HCT116 (cell line): ENCODE measurements at places on chromosomes 11 and 22.
A peak's percentile ranks its signal among the peaks of the same experiment; 100 is the strongest.

DNA sequence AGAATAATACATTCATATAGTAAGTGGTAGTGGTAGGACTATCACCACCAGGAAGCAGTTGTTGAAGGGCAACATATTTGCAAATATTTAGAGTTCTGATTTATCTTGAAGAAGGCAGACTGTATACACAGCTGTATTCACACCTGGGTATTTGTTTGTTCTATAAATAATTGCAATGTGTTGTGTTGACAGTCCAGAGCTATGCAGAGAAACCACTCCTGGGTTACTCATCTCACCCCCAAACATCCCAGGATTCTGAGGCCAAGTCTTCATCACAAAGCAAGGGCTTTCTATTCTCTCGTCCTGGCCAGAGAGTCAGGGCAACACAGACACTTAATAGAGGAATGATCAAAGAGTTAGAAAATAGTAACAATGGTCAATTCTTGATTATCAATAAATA lies 102.1 kb upstream of the FAT3 start:
- no peak for DNase-seq

DNA sequence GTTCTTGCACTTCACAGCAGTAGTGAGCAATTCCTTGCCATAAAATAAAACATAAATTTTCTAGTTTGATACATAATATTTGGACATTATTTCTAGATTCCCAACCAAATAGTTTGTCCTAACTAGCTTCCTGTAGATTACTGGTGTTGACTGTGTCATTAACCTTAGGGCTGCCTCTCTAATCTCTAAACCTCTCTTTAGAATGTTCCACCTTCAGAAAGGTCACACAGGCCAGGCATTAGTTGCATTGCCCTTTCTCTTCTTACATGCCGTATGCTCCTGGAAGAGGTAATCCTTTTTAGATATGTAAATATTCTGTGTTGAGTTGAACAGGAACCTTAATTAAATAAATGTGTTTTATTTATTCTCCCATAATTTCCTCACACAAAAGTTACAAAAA lies 904.9 kb upstream of the CNTN5 start:
- DNase-seq, result no peak

GRCh38 chr11:101446238-101446637 lies 137.6 kb downstream of the TRPC6 start:
- DNase-seq, result no peak

GRCh38 chr11:70910835-70911234 lies 341.5 kb downstream of the SHANK2 start:
- no peak for DNase-seq

DNA sequence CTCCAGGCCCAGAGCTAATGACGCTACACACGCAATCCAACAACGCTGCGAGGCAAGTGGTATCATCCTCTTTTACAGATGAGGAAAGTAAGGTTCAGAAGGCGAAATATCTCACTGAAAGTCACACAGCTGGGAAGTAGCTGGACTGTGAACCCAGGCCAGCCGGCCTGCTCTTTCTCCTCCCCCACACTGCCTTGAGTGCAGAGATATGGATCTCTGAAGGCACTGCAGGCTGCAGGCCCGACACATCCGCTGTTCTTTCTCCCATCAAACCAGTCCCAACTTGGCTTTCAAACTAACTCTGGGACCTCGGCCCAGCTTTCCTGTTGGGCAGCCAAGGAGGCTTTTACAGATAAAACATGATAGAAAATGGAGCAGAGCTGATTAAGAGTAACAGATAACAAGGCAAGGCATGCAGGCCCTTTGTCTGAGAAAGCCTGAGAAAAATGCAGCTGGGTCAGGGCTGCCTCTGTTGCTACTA lies 64.0 kb upstream of the PTPRJ start:
- DNase-seq, result no peak

DNA sequence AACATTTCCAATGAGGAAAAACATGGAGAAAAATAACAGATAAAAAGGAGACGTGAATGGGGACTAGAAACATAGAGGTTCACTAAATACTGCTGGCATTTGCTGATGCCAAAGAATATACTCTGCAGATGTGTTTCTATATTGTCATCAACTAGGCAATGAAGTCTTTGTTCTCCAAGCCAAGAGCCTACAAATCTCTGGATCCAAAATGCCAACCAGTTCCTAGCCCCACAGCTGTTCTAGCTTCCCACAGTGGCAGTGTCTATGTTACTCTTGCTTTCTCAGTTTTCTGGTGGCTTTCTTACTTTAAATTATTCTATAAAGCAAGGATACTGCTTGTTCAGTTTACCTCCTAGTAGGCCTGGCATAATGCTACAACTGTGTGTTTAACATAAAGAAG lies 977.9 kb upstream of the CCDC90B start:
- DNase-seq, result no peak

DNA sequence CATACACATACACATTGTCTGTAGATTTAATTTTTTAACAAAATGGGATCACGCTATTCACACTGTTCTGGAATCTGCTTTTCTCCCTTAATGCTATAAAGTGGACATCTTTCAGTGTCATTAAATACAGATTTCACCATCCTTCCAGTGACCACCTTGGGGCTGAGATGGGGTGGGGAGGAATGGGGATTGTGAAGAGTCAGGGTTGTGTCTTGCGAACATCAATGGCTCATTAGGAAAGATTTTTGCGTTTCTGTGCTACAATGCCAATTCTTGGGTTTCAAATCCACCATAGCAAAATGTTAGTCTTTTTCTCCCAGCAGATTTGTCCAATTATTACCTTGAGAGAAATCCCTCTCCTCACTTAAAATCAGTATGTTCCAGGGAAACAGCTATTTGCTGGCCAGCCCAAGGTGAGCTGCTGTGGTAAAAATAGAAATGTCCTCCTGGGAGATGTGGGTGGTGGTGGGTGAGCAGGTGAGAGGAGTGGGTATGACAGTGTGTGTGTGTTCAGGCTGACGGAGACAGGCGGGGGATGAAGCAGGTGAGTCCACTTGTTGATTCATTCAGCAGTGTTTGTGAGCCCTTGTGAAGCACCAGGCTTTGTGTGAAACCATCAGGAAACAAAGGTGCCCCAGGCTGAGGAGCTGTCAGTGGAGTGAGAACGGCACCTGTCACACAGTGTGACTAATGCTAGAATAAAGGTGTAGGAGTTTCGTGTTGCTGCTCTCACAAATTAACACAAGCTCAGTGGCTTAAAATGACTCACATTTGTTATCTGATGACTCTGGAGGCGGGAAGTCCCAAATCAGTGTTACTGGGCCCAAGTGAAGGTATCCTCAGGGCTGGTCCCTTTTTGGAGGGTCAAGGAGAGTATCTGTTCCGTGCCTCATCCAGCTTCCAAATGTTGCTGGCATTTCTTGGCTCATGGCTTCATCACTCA lies 1.7 kb upstream of the CBX6 start:
- DNase-seq, result no peak

DNA sequence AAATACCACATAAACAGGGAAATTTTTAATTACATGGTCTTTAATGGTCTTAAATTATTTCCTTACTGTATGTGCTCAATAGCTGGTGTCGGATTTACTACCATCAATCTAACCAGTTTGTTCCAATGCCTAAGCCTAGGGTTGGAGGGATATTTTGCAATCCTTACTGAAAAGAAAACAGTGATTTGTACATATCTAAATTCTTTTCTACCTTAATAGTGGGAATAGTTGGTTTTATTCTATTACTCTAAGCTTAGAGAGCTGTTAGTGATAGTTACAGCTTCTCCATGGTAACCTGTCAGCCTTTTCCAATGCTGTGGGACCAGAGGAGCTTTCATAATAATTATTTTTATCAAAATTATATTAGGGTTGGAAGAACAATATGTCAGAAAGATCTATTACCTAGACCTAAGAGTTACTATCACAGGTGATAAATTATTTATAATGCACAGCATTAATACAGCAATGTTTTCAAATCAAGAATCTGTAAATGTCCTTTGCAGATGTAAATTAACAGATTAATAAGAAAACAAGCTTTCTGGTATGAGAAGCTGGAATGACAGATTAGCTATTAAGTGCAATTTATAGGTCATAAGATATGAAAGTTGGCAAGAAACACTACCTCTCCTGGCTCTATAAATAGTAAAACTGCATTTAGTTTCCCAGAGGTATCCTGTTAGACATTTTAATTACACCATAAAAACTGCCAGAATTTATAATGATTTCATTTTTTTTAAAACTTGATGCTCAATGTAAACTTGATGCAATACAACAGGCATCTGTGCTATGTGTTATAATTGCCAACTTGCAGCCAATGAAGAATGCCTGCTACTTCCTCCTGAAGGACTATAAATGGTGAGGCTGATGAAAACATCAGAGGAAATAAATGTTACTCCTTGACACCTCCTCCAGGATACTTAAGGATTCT lies 262.0 kb upstream of the PITPNB start:
- DNase-seq, result no peak

DNA sequence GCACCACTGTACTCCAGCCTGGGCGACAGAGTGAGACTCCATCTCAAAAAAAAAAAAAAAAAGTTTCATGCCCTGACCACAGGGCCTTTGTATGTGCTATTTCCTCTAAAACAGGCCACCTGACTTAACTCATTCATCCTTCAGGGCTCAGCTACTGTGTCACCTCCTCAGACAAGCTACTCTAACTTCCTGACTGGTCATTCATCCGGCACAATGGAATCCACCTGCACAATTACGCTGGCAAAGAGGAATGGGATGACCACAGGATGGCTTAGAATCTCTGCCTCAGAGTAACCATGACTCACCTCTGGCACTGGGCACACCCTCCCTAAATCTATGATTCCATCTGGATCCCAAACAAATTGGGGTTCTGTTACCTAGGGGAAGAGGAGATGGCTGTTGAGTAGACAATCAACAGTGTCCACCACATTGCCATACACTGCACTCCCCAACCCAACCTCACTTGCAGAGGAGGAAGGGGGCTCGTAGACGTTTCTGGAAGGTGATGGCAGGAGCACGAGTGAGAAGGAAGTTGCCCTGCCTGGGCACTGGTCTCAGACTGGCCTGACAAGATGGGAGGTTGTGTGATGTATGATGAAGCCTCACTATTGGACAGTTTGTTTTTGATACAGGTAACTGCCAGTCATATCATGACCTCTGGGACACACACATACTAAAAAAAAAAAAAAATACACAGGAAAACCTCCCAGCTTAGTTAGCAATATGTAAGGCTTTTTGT lies 22.8 kb upstream of the HMOX1 start:
- DNase-seq, result peak; percentile 72

- DNase-seq, result no peak
These were observed 135.2 kb downstream of the RRAS2 start for GRCh38 chr11:14223636-14224288.

DNA sequence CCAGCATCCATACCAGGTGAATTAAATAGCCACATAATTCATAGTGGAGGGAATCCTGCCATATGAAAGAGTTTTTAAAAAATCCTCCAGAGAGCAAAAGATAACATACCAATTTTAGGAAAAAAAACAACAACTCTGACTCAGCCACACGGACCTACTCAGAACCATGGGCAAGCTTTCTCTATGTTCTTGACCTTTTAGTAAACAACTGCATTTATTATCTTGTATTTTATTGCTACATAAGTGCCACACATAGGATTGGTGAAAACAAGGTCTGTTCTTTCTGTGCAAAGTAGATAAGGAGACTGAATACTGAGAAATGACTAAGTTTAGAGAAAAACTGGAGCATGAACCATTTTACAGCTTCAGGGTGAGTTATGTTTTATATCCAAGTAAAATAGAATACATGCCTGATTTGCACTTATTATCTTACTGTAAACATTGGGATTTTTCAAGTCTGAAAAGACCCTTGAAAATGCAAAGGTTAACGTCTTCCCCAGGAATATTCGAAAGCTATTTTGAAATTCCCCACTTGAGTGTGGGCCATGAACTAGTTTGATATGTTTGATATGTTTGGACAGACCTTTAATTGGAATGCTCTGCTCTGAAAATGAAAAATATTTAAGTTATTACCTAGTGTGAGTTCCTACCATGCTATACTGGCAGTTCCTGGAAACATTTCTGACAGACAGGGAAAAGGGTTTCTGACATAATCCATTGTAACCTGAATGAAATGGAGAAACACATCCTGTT lies 89.5 kb upstream of the DDI1 start:
- DNase-seq, result no peak

- DNase-seq, result no peak
These were observed 516 bp downstream of the OR52J3 start for GRCh38 chr11:5046754-5047330.
